Pulmonary artery endothelial cell (primary cell): ENCODE measurements at places on chromosomes 12 and 14.

DNA sequence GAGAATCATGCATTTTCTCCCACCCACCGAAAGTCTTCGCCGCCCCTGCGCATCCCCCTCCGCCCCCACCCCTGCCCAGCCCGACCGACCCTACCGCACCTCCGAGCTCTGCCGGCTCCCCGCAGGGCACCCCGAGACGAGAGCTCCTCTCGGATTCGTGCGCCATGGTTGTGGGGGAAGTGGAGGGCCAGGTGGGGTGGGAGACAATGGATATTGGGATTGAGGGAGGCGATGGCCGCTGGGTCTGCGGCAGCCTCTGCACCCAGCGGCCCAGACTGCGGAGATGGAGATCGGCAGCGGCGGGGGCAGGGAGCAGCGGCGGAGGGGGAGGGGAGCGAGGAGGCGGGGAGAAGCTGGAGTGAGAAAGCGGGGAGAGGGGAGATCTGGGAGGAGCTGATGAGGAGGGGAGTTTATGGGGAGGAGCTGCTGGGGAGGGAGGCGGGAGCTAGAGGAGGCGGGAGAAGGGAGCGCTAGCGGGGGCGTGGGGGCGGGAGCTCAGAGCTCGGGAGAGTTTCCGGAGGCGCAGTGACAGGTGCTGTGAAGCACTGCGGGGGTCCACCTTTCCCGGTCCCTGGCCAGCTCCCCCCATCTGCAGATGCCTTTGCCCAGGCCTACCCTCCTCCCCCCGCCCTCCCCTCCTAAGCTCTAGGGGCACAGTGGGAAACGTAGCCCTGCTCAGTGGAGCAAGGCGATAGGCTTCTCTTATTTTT, at the start of gene SALL2:
TSS of gene SALL2 (minus strand) at position 385 of the 710 bp plus-strand sequence. CDS start at position 166, 219 bp downstream.
- no peak for DNase-seq

GRCh38 chr12:46109343-46110222, 119.2 kb upstream of the SCAF11 start:
- DNase-seq, result no peak

DNA sequence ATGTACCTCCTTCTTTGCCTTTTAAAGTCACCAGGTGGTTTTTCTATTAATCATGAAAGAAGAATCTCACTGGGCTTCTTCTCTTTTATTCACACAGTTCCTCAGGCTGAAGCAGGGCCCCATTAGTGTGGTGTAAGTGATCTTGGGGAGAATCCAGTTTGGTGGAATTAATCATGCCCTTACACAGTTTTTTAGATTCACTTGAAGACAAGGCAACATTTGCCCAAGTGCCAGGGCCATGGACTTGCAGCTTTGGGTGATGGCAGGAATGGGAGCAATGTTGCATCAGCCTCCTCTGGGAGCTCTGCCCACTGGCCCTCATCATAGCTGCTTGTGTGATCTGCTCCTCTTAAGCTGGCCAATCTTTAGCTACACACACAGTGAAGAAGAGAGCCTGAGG, 33.8 kb downstream of the KCNK10 start:
- DNase-seq, result no peak

GRCh38 chr14:36583242-36583892, 953 bp upstream of the NKX2-8 start:
- no peak for DNase-seq
